T-helper 9 cell (primary cell): ENCODE measurements at places on chromosomes 16 and 17.

GRCh38 chr17:40022961-40023541, 7.8 kb downstream of the CSF3 start:
- no peak for DNase-seq

DNA sequence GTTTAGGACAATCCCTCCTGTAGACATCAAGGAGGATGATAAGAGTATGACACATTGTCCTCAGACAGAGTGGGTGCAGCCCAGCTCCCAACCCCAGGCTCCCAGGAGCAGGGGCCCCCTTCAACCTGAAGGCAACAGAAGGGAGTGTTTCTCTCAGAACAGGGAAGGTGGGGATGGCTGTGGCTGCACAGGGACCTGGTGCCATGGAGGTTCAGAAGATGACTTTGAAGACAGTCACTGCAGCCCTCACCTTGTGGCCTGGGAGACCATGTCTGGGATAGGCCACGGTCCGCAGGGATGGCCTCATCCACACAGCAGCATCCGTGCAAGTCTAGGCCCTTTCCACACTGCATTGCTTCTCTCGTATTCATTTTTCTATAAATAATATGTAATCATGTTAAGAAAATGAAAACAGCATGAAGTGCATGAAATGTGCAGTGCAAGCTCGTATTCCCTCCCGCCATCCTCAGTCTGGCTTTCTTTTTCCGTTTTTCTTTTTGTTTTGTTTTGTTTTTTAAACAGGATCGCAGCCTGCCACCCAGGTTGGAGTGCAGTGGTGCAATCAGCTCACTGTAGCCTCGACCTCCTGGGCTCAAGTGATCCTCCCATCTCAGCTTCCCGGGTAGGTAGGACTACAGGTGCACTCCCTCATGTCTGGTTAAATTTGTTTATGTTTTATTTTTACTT, 71.1 kb downstream of the METRNL start:
- no peak for DNase-seq

DNA sequence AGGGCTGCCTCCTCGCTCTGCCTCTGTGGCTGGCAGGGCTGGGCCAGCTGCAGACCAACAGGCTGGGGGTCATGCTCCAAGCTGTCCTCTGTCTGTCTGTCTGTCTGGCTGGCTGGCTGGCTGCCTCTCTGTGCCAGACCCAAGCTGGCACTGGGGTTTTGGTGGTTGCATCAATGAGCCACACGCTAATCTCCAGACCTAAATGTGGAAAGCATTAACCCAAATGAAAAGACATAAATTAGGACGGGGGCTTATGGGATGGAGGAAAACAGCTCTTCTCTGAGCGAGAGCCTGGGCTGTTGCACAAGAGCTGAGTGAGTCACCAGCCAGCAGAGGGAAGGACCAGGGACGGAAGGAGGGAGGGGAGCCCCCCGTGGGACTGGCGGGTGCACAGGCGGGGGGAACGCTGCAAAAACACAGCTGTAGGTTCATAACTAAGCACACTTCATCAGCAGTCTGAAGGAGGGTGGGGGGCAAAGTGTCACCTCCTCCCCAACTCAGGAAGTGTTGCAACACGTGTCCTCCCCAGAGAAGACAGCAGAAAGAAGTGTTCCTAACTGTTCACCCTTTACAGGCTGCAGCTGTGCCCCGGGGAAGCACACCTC, 83.4 kb downstream of the GAS7 start:
- peak; percentile 43 for DNase-seq

DNA sequence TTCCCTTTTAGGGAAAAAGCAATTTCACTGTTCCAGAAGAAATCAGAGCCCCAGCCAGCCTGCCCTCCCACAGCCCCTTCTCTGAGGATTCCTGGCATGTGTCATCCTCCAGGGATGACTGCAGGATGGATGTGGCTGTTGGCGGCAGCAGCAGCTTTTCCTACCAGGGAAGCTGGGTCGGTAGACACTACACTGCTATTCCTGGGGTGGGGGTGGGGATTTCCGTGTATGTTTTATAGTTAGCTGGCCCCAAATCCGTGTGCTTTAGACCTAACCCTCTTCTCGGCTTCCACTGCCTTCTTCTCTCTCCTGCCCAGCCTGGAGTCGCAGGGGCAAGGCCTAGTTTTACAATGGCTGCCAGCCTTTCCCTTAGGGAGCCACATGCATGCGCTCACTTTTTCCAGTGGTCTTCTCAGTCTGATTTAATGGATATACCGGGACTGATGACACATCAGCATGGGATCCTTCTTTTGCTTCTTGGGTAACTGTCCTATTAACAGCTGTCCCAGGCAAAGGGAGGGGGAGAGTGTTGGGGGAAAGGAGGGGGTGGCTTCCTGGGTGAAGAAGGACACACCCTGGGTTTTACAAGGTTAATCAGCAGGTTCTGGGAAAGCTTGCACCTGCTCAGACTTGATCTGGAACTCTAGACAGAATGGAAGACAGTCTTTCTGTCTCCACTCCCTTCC, 2.7 kb upstream of the NFE2L1 start:
- no peak for DNase-seq

- peak; percentile 27 for DNase-seq
Observed at GRCh38 chr17:41812381-41813151, at the start of gene FKBP10. Gene FKBP10, plus strand, starts transcription at chr17:41813004. Its CDS starts 31 bp downstream, at chr17:41813035.

DNA sequence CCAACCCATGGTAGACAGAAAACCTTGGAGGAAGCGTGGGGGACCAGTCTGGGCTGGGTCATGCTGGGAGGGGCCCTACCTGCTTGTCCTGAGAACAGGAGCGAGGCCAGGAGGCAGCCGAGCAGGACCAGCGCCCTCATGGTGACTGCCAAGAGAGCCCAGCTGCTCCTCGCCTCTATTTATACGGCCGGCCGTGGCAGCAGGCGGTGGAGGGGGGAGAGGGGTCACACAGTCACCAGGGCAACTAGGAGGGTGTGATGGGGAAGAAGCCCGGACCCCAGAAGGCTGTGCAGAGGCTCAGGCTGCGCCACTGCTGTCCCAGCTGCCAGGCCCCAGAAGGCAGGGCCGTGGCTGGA, at the start of gene SRL:
Gene SRL (minus strand): TSS at position 153 of the 356 bp plus-strand sequence. CDS start 13 bp downstream, at position 140.
- DNase-seq = no peak

DNA sequence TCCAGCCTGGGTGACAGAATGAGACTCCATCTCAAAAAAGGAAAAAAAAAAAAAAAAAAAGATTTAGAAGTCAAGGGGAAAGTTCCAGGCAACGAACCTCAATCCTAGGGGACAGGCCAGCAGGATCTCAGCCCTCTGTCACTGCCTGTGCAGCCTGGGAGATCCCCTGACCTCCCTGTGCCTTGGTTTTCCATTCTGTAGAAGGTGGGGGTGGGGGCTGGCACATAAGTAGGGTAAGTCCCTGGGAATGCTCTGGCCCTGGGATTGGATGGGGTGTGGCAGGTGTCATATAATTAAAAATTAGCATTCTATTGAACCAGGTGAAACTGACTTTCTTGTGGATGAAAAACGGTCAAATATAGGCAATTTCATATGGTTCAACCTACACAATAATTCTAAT, 90.5 kb downstream of the C16orf78 start:
- DNase-seq = no peak

DNA sequence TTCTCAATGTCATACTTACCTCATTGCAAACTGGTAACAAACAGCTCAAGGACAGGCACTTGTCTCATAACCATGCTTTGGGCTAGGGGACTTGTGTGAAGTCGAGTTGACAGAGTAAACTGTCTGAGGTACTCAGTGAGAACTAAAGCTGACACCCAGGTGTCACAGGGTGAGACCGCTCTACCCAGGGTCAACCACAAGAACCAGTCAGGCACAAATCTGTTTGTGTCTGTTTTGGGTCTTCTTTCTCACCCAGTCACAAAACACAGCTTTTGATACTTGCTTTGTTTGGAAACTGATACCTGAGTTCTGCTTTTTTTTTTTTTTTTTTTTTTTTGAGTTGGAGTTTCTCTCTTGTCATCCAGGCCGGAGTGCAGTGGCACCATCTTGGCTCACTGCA, 161.1 kb downstream of the STX8 start:
- DNase-seq = no peak

GRCh38 chr17:79355165-79355564, 255.7 kb downstream of the RBFOX3 start:
- DNase-seq = no peak

- peak; percentile 24 for DNase-seq
Observed at GRCh38 chr17:66373944-66374817, 71.8 kb downstream of the PRKCA start.

- DNase-seq = no peak
Observed at GRCh38 chr17:51050291-51051033, 70.2 kb downstream of the SPAG9 start.

- no peak for DNase-seq
Observed at GRCh38 chr17:34837876-34838478, 123.3 kb downstream of the CCT6B start.

DNA sequence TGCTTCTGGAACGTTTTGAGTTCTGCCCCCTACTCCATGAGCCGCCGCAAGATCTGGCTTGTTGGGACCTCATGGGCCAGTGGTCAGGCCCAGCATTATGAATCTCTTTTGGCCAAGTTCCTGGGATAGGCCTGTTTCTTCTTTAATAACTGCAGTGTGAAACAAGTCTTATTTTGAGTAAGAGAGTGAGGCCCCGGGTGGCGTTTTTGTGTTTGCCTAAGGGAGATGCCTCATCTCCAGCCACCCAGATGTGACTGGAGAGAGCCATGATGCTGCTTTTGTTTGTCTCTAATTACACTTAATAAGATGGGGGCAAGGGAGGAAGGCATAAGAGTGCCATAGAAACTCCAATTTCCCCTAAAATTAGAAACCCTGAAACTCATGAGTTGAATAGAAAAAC, 39.8 kb downstream of the KSR1 start:
- no peak for DNase-seq

GRCh38 chr16:23510164-23510914, at the start of gene GGA2:
Gene GGA2, minus strand, starts transcription at chr16:23510494. Its CDS starts 83 bp downstream, at chr16:23510411.
- peak; percentile 75 for DNase-seq

DNA sequence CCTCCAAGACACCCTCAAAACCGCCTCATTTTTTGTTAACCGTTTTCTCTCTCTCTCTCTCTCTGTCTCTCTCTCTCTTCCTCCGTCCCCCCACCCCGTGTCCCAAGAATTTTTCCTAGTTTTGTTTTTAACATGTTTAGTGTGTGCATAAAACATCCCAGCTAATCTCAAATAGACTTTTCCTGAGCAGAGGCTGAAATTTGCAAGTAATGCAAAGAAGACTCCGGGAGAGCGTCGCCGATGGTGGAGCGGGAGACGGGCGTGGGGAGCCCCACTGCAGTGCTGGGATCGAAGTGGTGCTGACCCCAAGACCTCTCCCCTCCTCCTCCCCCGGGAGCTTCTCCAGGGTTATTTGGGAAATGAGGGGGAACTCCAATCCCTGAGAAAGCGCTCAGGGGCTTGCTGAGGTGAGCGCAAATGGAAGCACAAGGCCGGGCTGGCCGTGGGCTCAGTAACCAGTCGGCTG, 4.7 kb upstream of the DLX4 start:
- no peak for DNase-seq

- peak; percentile 21 for DNase-seq
Observed at GRCh38 chr17:32909787-32910369, 18.1 kb upstream of the TMEM98 start.

DNA sequence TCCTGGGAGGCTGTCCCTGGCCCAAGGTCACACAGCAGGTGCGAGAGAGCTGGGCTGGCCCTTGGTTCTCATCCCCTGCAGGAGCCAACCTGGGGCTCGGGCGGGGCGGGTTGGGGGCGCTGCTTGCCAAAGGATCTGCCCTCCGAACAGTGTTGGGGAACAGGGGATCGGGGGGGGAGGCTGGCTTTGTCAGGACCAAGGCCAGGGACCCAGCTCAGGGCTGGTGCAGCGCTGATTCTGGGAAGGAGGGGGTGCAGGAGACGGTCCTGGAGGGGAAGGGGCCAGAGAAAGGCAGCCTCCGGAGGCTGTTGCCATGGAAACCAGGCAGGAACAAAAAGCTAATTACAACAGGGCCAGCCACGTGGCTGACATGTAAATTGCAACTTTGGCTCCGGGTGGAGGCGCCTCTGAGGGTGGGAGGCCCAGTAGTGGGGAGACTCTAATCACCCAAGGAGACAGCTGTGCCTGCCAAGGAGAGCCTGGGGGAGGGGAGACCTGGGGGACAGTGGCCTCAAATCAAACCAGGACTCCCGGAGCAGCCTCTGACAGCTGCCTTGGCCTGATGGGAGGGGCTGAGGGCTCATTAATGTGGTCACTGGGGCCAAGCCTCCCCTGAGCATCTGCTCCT, 1.3 kb downstream of the TUBB3 start:
- no peak for DNase-seq

DNA sequence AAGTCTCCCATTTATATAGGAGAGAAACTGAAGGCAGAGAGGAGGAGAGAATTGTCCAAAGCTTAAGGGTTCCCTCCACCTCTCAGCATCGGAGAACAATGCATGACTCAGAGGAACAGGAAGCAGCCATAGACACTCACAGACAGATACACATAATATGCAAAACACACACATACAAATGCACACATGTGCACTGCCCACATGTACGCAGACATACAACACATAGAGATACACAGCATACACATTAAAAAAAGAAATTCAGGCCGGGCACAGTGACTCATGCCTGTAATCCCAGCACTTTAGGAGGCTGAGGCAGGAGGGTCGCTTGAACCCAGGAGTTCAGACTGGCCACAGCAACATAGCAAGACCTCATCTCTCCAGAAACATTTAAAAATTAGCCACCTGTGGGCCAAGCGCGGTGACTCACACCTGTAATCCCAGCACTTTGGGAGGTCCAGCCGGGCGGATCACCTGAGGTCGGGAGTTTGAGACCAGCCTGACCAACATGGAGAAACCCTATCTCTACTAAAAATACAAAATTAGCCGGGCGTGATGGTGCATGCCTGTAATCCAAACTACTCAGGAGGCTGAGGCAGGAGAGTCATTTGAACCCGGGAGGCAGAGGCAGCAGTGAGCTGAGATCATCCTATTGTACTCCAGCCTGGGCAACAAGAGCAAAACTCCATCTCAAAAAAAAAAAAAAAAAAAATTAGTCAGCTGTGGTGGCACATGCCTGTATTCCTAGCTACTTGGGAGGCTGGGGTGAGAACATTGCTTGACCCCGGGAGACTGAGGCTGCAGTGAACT, 11.3 kb downstream of the ERAL1 start:
- no peak for DNase-seq

DNA sequence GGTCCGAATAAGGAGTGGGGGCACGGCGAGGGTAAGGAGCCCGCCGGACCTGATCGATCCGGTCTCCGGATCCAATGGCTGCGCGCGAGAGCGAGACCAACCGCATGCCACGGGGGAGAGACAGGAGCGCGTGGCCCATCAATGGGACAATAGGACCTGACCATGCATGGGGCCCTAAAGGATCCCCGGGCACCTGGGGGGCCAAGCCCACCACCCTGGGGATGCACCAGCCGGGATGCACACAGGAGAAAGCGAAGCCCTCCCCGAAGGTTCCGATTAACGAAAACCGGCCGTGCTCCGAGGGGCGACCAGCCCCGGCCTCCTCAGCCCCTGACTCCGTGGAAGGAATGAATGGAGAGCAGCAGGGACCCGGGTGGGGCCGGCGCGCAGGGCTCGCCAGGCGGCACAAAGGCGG, 525 bp downstream of the JPT1 start:
- peak; percentile 8 for DNase-seq

GRCh38 chr17:57927048-57927723, 28.0 kb downstream of the CUEDC1 start:
- DNase-seq = no peak
